ENCODE measurements at places on chromosomes 3 and 15.
A peak's percentile ranks its signal among the peaks of the same experiment; 100 is the strongest.

- no peak for DNase-seq
These were observed 5.7 kb downstream of the NR2F2 start for GRCh38 chr15:96336108-96336595.

DNA sequence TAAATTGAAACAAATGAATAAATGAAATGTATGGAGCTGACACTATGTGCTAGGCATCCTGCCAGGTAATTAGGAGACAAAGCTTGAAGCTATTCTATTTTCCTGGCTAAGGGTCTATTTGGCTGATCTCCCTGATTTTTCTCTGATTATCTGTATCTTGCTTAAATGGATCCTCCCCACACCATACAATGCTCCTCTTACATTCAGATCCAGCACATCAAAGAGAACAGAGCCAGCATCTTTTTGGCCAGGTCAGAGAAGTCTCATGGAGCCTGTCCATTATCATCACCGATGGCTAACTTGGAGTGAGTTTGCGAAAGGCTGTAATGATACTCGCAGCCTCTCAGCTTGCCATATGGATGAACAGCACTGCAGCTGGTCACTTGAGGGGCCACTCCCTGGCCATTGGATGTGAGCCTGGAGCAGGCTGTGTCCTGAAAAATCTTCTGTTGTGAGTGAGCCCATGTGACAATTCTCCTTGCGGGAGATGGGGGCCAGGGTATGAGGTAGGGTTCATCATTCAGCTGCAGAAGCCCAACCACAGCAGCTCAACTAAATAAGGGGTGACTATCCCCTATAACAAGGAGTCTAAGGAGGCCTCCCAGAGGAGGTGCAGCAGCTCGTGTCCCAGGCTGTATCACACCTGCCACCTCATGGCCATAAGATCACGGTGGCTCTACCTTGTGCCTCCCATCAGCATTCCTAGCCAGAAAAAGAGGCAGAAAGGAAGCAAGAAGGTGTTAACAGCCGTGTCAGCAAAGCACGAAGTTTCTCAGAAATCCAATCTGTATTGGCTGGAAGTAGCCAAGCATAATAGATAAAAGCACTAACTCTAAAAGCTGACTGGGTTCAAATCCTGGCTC is 69.3 kb upstream of the ST8SIA2 start:
- no peak for DNase-seq

DNA sequence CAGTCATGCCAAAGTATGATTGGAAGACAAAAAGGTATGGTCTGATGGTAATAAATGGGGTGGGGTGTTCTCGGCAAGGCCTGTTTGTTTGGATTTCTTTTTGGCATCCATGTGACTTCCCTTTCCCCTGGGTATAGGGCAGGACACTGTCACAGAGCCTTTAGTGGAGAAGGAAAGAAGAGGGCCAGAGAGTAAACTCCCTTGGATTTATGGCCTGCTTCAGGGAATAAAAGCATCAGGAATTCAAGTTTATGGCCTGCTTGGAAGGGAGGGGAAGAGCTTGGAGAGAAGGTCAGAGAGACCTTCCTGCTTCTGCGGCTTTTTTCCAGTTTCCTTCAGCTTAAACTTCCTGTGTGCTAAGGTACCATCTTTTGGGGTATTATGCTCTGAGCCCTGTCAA is 179.4 kb upstream of the ADAMTS9 start:
- DNase-seq = no peak

- DNase-seq = no peak
These were observed 398.2 kb upstream of the RARB start for GRCh38 chr3:25029820-25030219.

GRCh38 chr15:35181538-35181937 is 96.4 kb upstream of the NANOGP8 start:
- DNase-seq = no peak

- DNase-seq = no peak
These were observed 534.5 kb upstream of the KCNMB2 start for GRCh38 chr3:178001670-178002101.

GRCh38 chr15:56491110-56491722 is 26.3 kb upstream of the MNS1 start:
- DNase-seq = peak; percentile 77

DNA sequence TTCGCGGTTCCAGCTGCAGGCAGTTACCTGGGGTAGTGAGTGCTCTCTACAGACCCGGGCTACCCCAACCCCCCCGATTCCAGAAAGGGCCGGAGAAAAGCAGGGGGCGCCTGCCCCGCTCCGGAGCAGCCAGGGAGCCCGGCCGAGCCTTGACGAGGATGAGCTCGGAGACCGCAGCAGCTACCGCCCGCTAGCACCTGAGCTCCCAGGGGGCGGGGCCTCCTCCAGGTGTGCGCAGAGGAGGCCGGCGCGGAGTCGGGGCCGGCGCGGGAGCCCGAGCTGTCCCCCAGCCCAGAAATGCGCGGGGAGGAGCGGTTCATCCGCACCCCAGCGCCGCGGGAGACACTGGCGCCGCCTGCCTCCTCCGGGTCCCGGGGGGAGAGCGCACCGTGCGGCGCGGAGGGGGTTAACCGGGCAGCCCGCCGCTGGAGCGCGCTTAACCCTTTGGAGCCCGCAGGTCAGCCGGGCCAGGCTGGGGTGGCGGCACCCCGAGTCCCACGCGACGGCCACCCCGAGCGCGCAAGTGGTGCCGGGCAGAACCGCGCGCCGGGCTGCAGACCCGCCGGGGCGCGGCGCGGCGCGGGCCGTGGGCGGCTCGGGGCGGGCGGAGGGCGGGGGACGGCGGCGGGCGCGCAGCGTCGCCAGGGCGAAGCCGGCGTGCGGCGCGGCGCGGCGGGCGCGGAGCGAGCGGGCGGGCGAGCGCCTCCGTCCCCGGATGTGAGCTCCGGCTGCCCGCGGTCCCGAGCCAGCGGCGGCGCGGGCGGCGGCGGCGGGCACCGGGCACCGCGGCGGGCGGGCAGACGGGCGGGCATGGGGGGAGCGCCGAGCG is at the start of gene CACNA1D:
TSS of gene CACNA1D (plus strand) at position 649 of the 829 bp plus-strand sequence. CDS start 556 bp downstream, outside the sequence.
- no peak for DNase-seq

DNA sequence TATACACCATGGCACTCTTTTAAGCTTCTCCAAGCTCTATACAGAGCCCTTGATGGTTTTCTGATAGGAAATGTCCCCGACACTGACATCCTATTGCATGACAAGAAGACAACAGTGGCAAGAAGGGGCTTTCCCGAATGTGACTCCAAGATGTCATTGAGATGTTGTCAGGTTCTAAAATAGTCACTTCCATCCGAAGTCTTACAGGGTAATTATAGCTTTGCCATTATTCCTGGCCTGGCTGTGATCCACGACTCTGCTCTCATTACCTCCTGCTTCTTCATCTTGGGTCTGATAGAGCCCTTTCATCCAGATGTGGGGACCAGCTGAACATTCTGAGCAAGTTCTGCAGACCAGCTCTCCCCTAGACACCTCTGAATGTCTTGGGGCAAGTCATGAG is 40.6 kb upstream of the ADAMTS9 start:
- no peak for DNase-seq

GRCh38 chr3:188431553-188431952 is 277.6 kb downstream of the LPP start:
- no peak for DNase-seq
